Fibroblast of skin of scalp (primary cell): ENCODE measurements at places on chromosomes 4 and X.

DNA sequence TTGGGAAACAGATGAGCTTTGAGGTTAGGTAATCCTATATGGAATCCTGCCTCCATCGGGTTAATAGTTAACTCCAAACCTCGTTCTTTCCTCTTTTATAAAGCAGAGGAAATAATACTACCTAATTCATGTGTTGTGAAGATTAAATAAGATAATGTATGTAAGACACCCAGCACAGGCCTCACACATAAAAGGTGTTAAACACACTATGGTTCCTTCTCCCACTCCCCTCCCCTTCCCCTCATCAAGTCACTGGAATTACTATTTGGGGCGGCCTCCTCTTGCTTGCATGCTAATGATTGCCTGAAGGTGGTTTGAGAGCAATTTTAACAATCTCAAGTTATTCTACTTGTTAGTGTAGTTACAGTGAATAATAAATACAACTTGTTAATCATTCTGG, 404.4 kb upstream of the RASGEF1B start:
- no peak for DNase-seq

GRCh38 chr4:100081491-100081890, 108.8 kb downstream of the DDIT4L start:
- no peak for DNase-seq

GRCh38 chr4:75598390-75598789, 31.9 kb downstream of the CDKL2 start:
- DNase-seq = peak; percentile 18

GRCh38 chr4:184433258-184433892, 41.0 kb downstream of the IRF2 start:
- DNase-seq = no peak

- DNase-seq = peak; percentile 88
Observed at GRCh38 chr4:40055863-40056715, 561 bp upstream of the N4BP2 start.

GRCh38 chr4:175823015-175823742, 11.1 kb upstream of the GPM6A start:
- DNase-seq = no peak

- DNase-seq = no peak
Observed at GRCh38 chr4:87117051-87117731, 103.2 kb downstream of the KLHL8 start.

GRCh38 chr4:65670331-65671031, at the start of gene EPHA5:
Gene EPHA5, minus strand, starts transcription at chr4:65670489. Its CDS starts 747 bp downstream, at chr4:65669742.
- peak; percentile 93 for DNase-seq

GRCh38 chr4:121150486-121150885, 13.6 kb downstream of the TNIP3 start:
- DNase-seq = no peak

DNA sequence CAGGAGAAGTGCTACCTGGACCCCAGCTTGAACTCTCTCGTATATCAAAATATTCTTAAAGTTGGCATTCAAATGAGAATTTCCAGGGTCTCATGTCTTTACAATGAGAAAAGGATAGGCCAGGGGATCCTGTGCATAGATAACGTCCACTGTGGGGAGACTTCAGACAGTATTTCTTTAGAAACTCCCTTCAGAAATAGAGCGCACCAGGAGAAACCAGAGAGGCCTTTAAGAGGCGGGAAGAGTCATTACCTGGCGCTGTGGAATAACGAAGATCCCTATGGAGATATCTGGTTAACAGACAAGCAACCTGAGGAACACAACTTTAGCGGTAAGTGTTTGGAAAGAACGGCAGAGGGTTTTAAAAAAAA, 600 bp downstream of the RADX start:
- DNase-seq = no peak

GRCh38 chrX:92209936-92210335, 430.8 kb downstream of the PCDH11X start:
- no peak for DNase-seq

- peak; percentile 27 for DNase-seq
Observed at GRCh38 chrX:148928811-148929210, 428.4 kb downstream of the AFF2 start.

DNA sequence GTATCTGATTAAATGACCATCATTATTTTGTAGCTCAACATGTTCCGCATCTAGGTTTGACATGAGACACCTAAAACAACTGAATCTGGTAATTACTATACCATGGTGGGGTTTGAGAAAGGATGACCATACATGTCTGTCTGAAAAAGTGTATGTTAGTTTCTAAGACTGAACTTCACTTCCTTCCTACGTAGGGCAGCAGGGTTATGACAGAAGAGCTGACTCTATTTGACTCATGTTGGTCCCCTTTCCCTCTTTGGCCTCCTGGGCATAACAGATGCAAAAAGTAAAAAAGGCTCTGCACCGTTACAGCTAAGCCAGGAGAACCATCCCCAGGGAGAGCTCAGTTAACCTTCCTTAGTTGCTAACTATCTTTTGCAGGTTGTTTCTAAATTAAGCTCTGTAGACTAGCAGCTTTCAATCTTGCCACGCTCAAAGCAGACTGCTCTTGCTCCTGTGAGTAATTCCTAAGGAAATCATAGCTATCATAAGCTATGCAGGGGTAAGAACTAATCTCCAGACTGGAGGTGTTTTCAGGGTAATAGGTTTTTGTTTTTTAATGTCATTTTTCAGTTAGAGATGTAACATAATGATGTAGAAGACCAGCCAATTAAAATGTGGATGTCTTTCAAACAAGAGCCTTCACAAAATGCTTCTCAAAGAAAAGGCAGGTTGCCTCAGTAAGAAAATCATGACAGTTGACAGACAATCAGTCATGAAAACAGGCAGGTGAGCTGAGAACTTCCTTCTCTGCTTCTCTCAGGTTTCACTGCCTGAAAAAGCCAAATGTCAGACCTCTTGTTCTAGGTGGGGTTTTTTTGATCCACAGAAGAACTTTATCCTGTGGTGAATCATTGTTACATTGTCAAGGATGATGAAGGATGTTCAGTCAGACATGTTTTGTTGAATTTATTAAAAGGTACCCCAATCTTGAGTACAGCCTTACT, 66.9 kb upstream of the DAPP1 start:
- DNase-seq = no peak

DNA sequence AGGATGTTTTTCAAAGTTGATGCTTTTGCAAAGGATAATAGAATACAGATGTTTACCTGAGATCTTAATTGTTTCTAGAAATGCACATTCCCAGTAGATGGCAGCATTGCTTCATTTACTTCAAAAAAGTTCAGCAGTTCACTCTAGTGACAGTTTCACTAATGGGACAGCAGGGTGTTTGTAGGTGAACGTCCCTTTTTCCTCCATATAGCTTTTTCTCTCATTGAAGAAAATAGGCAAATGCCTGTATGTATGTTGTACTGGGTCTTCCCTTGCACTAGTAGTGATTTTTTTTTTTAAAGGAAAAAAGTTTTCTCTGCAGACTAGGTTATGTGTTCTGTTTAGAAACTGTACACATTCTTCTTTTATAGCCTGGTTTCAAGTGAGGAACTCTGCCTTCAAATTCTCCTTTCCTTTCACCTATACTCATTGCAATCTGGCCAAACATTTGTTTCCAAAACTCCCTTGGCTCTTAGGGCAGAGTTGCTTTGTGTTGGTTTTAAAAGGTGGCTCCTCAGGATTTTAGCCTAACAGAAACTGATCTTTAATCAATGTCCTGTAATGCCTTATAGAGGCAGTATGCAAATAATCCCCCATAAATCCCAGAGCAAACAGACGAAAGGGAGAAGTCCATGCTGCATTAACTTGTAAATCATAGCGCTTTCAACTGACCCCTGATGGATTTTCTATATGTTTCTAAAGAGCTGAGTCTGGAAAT, 86.3 kb downstream of the EGF start:
- DNase-seq = peak; percentile 66

GRCh38 chr4:90293320-90293719, 166.1 kb downstream of the CCSER1 start:
- no peak for DNase-seq

DNA sequence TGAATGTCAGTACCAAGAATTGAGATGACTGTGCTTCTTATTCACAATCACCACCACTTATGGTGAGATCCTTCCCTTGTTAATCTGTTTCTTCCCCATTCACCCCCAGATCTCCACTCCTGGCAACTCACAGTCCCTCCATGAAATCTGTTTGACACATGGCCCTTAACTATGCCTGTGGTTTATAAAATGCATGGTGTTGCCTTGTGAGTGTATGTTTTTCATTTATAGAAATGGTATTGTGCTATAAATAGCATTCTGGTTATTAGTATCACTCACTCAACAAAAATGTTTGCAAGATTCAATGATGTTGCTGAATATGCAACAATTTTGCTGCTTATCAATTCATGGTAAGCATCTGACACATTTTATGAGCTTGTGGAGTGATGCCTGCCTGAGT, 131.0 kb downstream of the PRKX start:
- peak; percentile 73 for DNase-seq

- DNase-seq = no peak
Observed at GRCh38 chrX:107736781-107737531, 38.6 kb downstream of the TSC22D3 start.

DNA sequence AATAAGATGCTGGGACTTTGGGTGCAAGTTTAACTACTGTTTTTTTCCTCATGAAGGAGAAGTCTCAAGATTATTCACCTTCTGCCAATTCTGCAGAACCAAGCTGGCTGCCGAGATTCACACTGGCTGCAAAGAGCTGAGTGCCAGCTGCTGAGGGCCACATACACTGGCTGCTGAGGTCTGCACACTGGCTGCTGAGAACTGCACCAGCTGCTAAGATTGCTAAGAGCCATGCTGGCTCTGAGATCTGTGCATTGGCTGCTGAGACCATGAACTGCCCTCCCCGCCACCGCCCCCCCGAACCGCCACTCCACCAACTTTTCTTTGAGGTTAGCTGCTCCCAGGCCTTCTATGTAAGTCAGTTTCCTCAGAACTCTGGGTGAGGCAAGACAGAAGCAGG, 330.3 kb downstream of the CBLL2 start:
- no peak for DNase-seq

GRCh38 chrX:71301195-71301924, at the start of gene ITGB1BP2:
Gene ITGB1BP2, plus strand, starts transcription at chrX:71301750. Its CDS starts 57 bp downstream, at chrX:71301807.
- DNase-seq = peak; percentile 62

DNA sequence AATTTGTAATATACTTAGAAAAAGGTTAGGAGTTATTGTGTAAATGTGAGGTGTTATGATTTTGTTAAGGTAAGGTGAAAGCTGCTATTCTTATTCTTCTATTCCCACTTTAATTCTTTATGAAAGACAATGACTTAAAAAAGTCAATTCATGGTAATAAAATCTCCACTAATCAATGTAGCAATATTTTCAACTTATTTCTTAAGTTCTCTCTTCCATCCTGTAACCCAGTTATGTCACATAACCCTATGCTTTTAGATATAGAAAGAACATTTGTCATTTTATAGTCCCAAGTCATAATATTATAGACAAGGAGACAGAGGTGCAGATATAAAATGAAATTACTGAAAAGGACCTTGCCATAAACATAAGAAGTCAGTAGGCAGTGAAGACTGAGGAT, 157.9 kb upstream of the SLC7A11 start:
- DNase-seq = no peak

- DNase-seq = no peak
Observed at GRCh38 chr4:147430111-147430510, 50.8 kb upstream of the EDNRA start.

DNA sequence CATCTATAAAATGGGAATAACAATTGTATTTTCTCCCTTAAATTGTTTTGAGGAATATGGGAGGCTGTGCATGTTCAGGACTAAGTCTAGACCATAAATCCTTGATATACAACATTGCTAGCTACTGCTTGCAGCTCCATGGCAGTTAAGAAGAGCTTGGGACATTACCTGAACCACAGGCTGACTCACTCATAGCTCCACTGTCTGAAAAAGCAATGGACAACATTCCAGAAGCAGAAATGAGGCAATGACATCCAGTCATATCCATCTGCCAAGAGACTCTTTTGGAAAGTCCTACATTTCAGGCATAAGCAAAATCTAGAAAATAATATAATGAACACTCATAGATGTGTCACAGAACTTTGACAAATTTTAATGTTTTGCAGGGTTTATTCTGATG, 167.3 kb upstream of the LEF1 start:
- peak; percentile 71 for DNase-seq

GRCh38 chr4:129248621-129249020, 152.7 kb downstream of the C4orf33 start:
- DNase-seq = no peak

GRCh38 chr4:123659730-123660129, 263.1 kb downstream of the SPRY1 start:
- no peak for DNase-seq

GRCh38 chr4:162938738-162939485, 227.8 kb downstream of the NAF1 start:
- peak; percentile 13 for DNase-seq

DNA sequence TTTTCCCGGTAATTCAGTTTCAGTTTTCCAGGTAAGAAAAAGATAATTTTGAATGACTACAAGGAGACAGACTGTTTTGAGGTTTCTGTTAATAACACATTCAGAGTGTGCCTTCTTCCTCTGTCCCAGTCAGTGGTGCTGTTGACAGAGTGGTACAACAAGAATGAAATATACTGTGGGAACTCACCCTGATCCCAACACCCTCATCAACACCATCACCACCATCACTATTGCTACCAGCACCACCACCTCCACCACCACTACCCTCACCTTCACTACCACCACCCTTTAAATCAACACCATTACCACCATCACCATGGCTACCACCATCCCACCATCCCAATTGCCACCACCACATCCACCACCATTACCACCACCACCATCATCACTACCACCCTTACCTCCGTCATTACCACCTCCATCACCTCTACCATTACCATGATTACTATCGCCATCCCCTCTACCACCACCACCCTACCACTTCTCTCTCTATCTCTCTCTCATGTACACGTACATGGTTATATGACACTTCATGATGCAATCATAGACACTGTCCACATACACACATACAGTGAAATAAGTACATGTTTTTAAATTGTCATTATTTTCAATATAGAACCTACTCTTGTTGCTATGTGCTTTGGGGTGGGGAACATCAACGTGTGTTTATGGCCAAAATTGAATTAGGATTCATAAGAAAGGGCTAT, 91.5 kb downstream of the MAMLD1 start:
- DNase-seq = no peak

- DNase-seq = peak; percentile 53
Observed at GRCh38 chrX:133670383-133670782, 255.1 kb upstream of the GPC4 start.

- no peak for DNase-seq
Observed at GRCh38 chrX:103338663-103339062, 8.6 kb downstream of the TCEAL7 start.

DNA sequence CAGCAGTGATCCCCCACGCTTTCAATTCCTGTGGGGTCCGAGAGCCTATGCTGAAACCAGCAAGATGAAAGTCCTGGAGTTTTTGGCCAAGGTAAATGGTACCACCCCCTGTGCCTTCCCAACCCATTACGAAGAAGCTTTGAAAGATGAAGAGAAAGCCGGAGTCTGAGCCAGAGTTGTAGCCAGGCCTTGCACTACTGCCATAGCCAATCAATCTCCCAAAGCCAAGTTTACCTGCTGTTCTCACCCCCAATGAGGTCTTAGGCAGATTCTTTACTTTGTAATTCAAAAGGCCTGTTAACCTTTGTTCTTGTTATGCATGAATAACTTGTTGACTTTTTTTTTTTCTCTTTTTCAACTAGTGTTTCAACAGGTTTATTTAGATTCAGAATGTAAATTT, 4.0 kb downstream of the MAGEB2 start:
- DNase-seq = no peak

- DNase-seq = no peak
Observed at GRCh38 chr4:71204056-71204455, 134.8 kb upstream of the SLC4A4 start.

GRCh38 chr4:80096175-80096850, 23.3 kb upstream of the ANTXR2 start:
- DNase-seq = peak; percentile 38

- no peak for DNase-seq
Observed at GRCh38 chrX:105723966-105724735, 98.2 kb upstream of the NRK start.

- DNase-seq = peak; percentile 70
Observed at GRCh38 chr4:55866973-55867574, 13.6 kb downstream of the EXOC1 start.
